ENCODE measurements at places on chromosomes 2 and 18.

DNA sequence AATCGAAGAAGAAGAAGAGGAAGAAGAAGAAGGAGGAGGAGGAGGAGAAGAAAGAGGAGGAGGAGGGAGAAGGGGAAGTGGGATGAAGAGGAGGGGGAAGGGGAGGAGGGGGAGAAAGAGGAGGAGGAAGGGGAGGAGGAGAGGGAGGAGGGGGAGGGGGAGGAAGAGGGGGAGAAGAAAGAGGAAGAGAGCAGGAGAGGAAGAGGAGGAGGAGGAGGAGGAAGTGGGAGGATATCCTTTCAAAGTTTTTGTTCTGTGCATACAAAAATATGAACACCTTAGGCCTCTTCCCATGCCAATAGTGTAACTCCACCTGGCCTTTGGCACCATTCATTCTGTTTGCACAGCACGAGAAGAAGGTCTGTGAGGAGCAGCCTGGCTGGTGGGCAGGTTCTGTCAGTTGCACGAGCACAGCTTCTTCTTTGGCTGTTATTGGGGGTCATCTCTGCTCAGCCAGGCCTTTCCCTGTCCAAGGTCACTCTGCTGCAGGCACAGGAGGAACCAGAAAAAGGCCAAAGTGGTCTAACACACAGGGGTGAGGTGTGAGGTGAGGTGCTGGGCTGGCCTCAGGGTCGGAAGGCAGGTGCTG, 25.8 kb upstream of the PLB1 start:
- no peak for DNase-seq

DNA sequence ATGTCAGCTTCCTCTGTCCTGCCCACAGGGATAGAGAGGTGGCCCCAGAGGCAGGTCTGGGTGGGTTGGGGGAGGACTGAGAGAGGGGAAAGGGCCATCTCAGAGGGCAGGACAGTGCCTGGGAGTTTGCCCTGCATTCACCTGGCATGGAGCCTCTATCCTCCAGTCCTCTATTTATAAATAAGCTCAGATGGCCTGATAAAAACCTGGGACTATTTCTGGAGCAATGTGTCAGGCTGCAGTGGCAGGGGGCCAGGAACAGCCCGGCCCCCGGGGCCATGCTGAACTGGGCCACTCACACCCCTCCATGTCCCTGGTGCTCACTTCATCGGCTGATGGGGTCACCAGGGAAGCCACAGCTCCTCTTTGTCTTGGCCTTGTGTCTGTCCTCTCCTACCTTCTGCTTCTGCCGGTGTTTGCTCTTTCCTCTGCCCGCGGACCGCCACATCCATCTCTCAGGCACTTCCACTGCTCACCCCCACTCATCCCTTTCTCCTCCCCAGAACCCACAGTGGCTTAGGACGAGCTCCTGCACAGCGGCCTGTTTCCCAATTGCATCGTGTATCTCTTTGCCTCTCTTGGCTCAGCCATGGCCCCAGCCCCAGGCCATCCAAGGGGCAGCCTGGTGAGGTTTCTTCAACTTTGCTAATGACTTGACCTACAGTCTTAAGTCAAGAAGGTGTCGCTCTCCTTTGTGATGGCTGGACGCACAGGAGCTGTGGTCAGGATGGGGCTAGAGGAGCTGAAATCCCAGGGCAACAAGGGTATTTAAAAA, 38.8 kb downstream of the SCTR start:
- no peak for DNase-seq

- no peak for DNase-seq
Measured at GRCh38 chr2:241157841-241158545, 7.7 kb downstream of the PPP1R7 start.

GRCh38 chr2:173235947-173236803, 118.5 kb upstream of the CDCA7 start:
- DNase-seq, result no peak

DNA sequence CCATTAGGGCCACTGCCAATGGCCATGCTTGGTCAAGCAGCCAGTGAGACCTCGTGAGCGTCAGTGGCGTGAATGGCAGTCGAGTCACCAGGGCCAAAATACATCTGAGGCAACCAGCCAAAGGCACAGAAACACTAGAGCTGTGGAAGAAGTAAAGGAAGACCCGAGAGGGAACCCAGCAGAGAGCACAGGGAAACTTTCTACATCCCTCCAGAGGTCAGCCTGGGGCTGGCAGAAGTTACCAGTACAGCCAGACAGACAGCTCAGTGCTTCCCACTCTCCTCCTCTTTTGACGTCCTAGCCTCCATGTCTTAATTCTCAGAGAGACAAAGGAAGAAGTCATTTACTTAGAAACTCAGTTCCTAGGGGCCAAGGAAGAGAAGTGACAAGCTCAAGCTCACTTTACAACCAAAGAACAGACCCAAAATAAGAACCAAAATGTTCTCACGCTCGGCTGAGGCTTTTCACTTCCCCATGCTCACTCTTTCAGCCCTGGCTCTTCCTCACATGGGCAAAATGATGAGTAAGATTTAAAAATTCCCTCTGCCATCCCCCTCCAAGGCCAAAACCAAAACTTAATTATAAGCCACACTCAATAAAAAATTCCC, 8.7 kb downstream of the CYRIA start:
- no peak for DNase-seq

DNA sequence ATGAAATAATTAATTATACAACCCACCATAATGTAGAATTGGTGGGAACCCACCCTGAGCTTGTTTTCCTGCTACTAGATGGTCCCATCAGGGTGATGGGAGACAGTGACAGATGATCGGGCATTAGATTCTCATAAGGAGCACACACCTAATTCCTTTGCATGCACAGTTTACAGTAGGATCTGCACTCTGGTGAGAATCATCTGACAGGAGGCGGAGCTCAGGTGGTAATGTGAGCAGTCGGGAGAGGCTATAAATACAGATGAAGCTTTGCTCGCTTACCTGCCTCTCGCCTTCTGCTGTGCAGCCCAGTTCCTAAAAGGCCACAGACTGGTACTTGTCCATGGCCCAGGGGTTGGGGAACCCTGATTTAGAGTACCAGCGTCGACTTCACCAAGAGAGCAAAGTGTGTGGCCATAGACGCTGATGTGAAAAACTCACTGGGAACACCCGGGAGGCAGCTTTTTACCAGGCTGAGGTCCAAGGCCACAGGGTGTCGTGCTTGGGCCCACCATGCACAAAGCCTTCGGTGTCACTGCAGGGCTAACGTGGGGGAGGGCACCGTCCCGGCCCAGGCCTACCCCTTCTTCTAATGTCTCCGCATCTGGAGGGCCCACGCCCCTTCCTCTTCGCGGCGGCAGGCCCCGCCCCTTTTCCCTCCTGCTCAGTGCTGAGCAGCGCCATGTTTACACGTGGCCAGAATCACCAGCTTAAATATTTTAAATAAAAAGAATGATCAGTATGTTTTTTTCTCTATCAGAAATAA, 296.8 kb upstream of the HDAC4 start:
- DNase-seq, result no peak

- DNase-seq, result no peak
Measured at GRCh38 chr2:238704471-238705225, 143.2 kb upstream of the TWIST2 start.

DNA sequence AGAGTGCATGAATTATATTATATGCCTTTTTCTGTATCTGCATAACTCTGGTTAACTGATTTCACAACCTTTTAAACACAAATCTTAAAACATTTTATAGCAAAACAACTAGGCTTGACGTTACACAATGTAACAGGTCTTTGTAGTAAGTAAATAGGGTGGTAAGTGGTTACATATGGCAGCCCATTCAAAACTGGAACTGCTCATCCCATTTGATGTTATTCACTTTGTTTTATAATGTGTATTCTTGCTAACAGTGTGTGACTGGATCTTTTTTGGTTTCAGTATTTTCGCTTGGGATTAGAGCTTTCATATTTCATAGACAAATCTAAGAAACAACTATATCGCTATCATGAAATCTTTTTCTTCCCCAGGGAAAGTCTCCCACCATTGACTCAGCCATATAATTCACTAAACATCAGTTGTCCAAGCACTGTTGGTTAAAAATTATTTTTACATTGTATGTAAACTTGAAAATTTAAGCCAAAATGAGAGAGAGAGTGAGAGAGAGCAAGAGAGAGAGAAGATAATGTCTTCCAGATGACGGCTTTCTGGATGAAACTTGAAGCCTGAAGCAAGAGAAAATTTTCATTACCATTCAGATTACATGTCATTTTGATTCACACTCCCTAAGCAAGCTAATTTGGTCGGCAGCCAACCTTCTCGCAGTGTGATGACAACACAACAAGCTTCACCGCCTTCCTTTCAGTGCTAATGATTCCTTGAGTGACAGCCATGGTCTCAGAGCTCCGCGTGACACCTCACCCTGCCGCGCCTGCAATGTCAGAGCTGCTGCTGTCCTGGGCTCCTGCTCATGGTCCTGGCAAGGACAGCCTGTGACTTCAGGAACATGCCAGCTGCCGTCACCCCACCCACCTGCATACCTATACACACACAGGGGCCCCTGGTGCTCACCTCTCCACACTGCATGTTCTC, 946.9 kb upstream of the SOX11 start:
- no peak for DNase-seq

DNA sequence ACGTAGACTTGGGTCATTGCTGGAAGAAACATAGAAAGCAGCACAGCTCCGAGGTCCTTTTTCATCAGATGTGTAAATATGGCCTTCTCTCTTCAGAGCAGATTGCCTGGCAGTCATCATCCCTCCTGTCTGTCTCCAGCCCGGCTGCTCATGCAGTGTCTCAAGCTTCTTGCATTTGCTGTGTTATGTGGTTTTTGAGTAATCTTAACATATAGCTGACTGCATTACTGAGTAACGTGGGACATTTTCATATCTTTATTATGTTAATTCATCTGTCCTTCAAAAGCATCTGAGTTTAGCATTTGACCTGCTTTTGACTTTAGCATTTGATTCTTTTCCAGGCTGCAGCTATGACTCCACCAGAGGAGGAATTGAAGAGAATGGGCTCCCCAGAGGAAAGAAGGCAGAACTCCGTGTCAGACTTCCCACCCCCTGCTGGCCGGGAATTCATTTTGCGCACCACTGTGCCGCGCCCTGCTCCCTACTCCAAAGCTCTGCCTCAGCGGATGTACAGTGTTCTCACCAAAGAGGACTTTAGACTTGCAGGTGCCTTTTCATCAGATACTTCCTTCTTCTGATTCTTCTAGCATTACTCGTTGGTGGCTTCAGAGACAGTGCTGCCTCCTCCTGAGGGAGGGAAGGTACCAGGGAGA, 116.2 kb downstream of the RAB3GAP1 start:
- no peak for DNase-seq

DNA sequence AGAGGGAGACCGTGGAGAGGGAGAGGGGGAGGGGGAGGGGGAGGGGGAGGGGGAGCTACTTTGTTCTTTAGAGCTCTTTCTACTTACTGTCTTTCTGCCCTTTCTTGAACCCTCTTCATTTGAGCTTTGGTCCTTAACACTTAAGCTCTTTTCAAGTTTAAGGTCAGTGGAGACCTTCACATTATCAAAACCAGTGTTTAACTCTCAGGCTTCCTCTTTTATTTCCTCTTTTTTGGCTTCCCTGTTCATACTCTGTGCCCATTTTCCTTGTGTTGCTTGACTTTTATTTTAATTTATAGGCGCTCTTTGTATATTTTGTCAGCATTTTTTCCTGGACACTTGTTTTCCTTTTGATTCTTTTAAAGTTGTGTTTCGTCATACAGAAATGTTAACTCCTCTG, 37.1 kb downstream of the ACSL3 start:
- no peak for DNase-seq

DNA sequence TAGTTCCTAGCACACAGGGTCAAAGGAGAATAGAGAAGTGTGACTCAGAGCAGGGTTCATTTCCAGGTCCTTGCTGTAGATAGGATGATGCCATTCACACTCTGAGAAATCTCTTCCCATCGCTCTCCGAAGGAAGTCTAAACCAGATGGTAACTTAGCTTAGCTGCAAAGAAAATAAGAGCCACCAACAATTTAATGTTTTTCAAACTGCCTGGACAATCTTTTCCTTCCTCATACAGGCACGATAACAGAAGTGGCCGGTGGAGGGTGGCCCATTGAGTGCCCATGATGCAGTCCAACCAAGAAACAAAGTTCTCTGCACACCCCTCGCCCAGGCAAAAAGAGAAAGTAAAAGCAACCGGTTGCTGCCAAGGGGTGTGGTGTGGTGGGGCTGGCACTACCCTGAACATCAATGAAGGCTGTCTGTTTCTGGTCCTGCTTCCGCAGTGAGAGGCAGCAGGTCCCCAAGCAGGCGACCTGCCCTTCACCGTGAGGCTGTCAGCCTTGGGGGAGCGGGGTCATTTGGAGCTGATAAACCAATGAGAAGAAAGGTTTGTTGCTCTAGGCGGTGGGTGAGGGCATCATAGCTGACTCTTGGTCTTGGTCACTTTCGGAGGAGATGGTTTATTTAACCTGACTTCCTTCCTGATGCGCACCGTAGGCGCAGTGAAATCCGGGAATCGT, 105.6 kb upstream of the CD302 start:
- peak; percentile 18 for DNase-seq

- no peak for DNase-seq
Measured at GRCh38 chr2:130328710-130329109, 14.0 kb upstream of the IMP4 start.
